ENCODE measurements at places on chromosomes 1 and 21.

DNA sequence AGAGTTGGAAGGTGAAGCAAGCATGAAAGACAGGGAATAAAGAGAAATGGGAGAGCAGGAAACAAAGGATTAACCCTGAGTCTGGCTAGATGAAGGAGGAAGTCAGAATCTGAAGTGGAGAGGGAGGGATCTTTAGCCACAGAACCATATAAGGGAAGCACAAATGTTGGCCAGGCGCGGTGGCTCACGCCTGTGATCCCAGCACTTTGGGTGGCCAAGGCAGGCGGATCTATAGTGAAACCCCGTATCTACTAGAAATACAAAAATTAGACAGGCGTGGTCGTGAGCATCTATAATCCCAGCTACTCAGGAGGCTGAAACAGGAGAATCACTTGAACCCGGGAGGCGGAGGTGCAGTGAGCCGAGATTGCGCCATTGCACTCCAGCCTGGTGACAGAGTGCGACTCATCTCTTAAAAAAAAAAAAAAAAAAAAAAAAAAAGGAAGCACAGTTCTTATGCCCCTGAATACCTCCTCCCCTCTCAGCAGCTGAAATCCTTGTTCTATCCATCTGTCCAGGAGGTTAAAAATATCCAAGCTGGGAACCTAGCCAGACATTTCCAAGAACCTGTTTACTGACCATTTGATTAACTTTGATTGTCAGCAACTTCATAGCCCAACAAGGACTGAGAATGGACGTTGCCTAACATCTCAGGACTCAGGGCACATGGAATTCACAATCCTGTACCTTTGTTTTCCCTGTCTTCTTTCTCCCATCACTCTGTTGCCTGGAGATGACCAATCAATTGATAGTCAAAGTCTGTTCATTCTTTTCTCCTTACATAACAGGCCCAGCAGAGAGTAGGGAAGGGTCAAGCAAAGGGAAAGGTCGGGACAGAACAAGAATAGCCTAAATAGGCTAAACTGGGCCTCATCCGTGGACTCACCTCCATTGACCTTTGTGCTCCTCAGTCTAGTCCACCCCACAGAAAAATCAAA, 10.6 kb downstream of the TXNIP start:
- peak; percentile 40 for DNase-seq

DNA sequence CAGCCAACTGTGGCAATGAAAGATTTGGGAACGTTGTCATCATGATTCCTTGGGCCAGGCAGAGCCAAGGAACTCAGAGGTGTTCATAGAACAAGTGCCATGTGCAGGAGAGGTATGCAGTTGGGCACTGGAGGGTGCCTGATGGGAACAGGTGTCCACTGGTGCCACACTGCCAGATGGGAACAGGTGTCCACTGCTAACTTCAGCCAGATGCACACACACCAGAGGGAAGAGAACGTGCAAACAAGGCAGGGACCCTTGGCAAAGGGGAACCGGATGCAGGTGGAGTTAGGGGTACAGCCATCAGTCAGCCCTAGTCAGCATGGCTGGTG, 13.5 kb downstream of the OLFML2B start:
- no peak for DNase-seq

- DNase-seq = no peak
Observed at GRCh38 chr1:3002349-3003038, 18.8 kb upstream of the ACTRT2 start.

- DNase-seq = no peak
Observed at GRCh38 chr1:27931184-27931583, 3.6 kb upstream of the SMPDL3B start.

- DNase-seq = no peak
Observed at GRCh38 chr1:234969581-234970400, 158.8 kb downstream of the TOMM20 start.

GRCh38 chr1:79043506-79043905, 37.0 kb upstream of the ADGRL4 start:
- no peak for DNase-seq

DNA sequence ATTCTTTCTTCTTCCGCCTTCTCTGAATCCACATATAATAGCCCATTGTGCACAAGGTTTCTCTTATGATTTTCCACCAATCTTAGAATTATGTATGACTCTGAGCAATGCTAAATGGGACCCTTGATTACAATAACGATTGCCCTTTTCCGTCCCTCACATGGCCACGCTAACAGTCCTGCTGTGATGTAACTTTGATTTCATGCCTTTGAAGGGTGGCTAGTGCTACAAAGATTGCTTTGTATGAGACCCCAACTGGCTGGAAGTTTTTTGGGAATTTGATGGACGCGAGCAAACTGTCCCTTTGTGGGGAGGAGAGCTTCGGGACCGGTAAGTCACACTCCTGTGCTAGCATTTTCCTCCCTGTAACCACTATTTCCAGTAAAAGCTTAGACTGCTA, 45.3 kb downstream of the PGM1 start:
- DNase-seq = no peak
